ENCODE measurements at places on chromosomes 1 and 21. TPM values are rescaled to one million over a fixed set of nuclear protein-coding genes. Genes with fewer than 3 reads are reported as not detected.

GRCh38 chr1:79059341-79059740 lies 52.8 kb upstream of the ADGRL4 start:
- DNase-seq = no peak

DNA sequence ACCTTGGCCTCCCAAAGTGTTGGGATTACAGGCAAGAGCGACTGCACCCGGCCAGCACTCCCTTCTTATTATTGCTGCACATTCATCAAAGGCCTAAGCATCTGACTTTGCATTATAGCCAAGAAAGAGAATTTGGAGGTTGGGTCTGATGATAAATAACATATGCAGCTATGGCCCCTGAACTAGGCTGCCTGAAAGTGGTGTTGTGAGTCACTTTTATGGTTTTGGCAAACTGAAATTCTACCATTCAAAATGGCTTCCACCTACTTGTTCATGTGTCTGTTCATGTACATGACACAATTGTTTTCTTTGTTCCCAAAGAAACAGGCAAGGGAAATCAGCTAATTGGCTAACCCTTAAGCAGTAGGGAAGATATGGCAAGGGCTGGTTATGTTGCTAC lies 25.0 kb upstream of the UAP1 start:
- no peak for DNase-seq

- DNase-seq = no peak
Observed at GRCh38 chr1:57796616-57797015, 372.8 kb upstream of the DAB1 start.

- DNase-seq = no peak
Observed at GRCh38 chr1:100530880-100531487, 7.0 kb upstream of the GPR88 start.

GRCh38 chr1:184028854-184029623 lies 8.5 kb downstream of the COLGALT2 start:
- DNase-seq = no peak

- no peak for DNase-seq
Observed at GRCh38 chr1:46134660-46135331, 2.4 kb upstream of the PIK3R3 start.

DNA sequence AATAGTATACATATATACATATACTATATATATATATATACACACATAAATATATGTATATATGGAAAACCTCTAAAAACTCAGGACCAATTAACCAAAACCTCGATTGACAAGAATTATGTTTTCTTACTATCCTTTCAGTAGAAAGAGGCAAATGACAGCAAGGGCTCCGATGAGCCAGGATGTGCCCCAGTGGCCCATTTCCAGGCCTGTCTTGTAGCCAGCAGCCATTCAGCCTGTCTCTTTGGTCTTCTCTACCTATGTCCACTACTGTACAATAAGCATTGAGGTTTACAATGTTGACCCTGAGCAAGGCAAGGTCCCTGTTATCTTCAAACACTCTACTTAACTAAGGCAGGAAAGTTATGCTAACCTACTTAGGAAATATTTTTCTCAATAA lies 9.8 kb downstream of the KCNA2 start:
- no peak for DNase-seq

DNA sequence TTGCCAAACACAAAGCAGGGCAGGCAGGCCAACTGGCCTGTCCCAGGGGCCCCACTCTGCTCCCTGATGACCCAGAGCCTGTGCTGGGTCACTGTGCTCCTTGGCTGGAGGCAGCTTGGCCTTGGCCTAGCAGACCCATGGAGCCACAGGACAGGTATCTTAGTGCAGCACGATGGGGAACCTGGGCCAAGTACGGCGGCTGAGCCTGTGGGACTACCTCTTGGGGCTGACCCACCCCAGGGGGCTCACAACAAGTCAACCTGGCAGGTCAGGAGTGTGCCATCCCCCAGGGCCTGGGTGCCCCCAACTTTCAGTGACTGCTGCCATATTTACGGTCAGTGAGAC lies 10.1 kb upstream of the FGR start:
- DNase-seq = no peak

DNA sequence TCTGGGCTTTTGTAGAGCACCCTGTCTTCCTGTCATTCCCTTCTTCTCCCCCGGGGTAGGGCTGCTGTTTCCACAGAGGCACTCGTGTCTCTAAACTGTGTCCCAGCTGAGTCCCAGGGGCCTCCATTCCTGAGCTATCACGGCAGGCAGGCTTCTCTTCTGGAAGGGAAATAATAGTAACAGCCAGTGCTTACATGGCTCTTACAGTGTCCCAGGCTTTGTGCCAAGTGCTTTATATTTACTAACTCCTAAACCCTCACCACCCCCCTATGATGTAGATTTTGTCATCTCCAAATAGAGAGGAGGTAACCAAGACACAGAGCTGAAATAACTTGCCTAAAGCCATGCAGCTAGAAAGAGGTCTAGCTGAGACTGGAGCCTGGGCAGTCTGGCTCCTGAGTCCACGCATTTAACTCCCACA lies 1.4 kb upstream of the CELF3 start:
- no peak for DNase-seq

SMPDL3B gene
- total RNA-seq = 0.58 TPM

CCDC185 gene
- not detected for total RNA-seq

CNST gene
- 55.4 TPM for total RNA-seq

DDR2 gene
- total RNA-seq = 168 TPM

VHLL gene
- not detected for total RNA-seq

Data from esophagus muscularis mucosa (tissue), 4 donors.